ENCODE measurements at places on chromosomes 11 and 22.

GRCh38 chr11:61784506-61784805 is 7.9 kb downstream of the TMEM258 start:
- DNase-seq, result no peak

DNA sequence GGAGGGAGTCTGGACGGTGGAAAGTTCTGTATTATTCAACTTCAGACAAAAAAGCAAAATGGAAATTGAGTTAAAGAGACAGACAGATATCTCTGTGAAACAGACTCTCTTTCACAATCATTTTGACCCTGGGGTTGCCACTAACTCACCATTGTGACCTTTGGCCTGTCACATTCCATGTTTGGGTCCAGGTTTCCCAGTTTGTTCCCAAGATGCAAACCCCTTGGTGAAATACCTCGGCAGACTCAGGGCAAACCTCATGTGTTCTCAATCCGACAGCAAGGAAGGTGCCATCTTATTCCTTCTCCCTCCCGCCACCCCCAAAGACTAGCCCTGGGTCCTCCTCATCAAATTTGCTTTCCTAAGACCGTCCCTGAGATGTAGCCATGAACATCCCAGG is 41.8 kb downstream of the GALNT18 start:
- no peak for DNase-seq

GRCh38 chr11:120564573-120565311 is 53.2 kb downstream of the GRIK4 start:
- DNase-seq, result no peak

GRCh38 chr11:132772703-132773545 is 759.4 kb downstream of the OPCML start:
- no peak for DNase-seq

DNA sequence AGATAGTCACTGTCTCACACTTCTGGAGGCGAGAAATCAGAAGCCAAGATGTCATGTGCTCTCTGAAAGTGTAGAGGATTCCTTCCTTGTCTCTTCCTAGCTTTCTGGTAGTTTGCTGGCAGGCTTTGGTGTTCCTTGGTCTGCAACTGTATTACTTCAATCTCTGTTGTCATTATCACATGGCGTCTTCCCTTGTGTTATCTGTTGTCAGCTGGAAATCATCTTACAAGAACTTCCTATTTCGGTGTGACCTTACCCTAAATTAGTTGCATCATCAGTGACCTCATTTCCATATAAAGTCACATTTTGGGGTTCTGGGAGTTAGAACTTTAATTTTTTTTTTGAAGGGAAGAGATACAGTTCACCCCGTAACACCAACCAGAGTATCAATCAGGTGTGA is 3.3 kb upstream of the LIN7C start:
- DNase-seq, result no peak

DNA sequence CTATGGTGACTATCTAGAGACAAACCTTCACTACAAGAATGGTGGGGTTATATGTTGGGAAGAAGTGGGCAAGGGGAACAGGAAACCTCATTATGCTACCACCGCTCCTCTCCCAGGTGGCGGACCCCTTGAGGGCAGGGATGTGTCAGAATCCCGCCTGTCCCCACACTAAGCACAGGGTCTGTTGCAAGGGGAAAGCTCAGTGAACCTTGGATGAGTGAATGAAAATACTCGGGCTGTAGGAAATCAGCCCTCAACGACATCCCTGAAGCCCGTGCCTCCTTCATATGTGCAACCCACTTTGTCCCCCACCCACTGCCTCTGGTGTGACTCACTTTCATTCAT is 68.2 kb upstream of the AMPD3 start:
- DNase-seq, result no peak

DNA sequence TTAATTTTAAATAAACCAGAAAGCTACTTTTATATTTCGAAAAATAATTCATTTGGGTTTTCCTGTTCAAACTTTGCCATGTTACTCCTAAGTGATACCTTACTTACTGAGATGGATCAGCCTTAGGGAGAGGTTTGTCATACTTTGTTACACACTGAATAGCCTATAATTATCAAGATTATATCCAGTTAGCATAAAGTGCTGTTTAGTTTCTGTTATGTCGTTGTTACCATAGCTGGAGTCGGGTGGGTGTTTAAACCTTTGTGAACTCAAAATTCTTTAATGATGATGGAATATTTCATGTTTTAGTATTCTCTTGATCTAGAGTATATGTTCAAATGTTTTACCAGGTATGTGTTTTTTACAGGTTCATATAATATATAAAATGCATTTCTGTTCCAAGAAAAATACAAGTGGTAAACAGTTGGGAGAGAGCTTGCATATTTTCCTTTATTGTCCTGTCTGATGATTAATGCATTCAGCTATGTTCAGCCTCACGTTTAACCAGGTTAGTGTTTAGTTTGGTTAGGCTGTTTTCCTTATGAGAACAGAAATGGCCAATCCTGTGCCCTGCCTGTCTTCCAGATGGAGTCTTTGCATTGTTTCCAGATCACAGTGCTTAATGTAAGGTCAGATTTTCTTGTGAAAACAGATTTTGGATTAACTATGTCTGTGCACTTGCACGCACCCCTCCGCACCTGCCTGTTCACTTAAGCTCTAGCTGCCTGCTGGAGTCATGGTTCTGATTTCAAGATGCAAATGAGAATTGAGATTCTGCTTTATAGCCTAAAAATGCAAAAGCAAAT is 105.6 kb downstream of the ATXN10 start:
- no peak for DNase-seq

- DNase-seq, result no peak
These were observed 39.2 kb upstream of the SLN start for GRCh38 chr11:107751082-107751481.

GRCh38 chr11:124085997-124086846 is 29.0 kb upstream of the VWA5A start:
- no peak for DNase-seq

- DNase-seq, result no peak
These were observed 238.9 kb downstream of the BRD1 start for GRCh38 chr22:49588739-49589138.

- no peak for DNase-seq
These were observed 1.2 kb upstream of the DUSP8 start for GRCh38 chr11:1573077-1573902.

DNA sequence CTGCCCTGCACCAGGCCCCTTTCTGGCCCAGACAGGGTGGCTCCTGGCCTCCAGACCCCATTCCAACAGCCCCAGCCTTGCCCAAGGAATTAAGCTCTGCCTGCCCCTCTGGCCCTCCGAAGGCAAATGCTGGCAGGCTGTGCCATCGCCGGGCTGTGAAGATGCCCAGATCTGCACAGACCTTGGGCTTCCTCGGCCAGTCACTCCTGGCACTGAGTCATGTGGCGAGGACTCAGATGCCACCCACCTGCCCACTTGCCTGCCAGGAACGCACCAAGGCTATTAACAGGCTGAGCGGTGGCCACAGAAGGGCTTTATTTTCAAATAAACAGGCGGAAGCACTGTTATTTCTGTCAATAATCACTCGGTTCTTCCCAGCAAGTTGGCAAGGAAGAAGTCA is 50.3 kb upstream of the TTLL12 start:
- no peak for DNase-seq

DNA sequence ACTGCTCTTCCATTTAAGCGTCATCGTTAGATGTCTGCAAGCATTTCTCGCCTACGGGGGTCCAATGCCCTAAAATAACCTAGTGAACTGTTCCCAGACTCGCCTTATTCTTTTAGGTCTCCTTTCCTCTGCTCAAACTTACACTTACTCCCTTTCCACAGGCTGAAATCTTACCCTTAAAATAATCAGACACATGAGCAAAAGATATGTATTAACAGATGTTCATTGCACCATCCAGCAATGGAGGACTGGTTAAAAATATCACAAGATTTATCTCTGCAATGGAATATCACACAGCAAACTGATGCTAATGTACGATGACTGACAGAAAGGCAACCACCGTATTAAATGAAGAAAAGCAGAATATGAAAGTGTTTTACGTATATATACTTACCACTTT is 1.6 kb upstream of the CSTF3 start:
- DNase-seq, result no peak

GRCh38 chr22:49733631-49734030 is 94.0 kb downstream of the BRD1 start:
- DNase-seq, result no peak

- DNase-seq, result no peak
These were observed 27.3 kb downstream of the XRCC6 start for GRCh38 chr22:41648432-41648831.

GRCh38 chr11:129720156-129720555 is 95.5 kb upstream of the TMEM45B start:
- no peak for DNase-seq

DNA sequence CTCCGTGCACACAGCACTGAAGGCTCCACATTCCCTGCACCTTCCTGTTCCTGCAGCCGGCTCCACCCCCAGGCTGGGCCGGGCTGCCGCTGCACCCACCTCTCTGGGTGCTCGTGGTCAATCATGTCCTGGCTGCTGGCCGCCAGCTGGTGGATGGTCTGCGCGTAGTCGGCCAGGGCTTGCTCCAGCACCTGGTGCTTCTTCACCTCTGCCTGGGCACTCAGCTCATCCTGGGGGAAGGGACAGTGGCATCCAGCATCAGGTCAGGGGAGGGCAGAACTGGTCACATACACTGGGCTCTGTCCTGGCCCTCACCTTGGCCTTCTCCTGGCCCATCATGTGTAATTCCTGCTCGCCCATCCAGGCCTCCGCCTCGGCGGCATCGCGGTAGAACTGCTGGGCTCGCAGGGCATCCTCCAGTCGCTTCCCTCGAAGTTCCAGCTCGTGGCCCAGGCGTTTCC is 15.2 kb upstream of the RBM4B start:
- no peak for DNase-seq
